ENCODE measurements at places on chromosomes 3 and 15.

GRCh38 chr15:88388686-88389085, 78.5 kb downstream of the MRPL46 start:
- DNase-seq: no peak

DNA sequence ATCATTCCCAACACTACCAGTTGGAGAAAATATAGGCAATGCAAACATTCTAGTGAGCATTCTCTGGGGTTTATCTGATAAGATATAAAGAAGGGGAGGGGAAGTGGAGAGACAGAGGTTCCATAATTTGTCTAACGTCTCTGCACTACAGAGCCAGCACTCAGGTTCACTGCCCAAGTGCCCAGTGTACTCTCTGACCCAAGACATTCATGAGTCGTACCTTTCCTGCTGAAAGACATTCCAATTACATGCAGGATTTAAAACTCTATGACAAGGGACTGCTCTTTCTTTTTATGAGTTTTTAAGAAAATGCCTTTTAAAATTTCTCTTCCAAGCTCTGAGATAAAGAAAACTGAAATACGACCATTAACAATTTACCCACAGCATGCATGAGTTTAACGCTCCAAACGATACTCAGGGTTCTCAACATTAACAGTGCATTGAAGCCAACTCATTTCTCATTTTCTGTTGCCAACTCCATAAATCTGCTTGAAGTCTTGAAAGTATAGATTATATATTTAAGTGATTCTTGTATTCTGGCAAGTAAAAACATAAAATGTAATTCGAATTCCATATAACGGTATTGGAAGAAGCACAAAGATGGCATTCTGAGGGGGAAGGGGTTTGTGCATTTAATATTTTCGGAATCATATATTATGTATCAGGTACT, 193.4 kb downstream of the SUCLG2 start:
- no peak for DNase-seq

- DNase-seq: no peak
These were observed 146.8 kb downstream of the ROBO2 start for GRCh38 chr3:77186728-77187127.

GRCh38 chr3:59316688-59317275, 267.0 kb upstream of the CFAP20DC start:
- no peak for DNase-seq

DNA sequence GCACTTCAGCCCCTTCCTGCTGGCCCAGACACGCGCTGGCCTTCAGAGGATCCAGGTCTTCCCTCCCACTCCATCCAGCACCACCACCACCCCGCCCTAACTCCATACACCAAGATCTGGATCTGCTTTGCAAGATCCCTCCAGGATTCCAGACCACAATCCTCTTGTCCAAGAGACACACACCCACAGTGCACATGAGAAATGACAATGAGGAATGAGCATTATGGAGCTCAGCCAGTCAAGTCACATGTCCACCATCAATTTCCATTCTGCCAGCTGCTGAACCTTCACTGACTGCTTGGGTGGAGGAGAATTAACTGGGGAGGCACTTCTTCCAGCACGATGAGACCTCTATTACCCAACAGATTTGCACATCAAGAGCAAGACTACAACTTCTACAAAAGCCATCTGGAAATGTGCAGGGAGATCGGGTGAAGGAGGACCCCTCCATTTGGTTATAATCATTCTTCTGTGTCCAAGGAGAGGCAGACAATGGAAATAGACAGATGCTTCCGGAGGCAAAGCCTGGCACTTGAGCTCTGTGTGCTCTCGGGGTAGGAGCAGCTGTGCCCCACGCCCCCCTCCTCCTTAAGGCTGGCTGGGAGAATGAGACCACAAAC, 12.3 kb upstream of the SPATA12 start:
- DNase-seq: no peak
